HEK293T (cell line): ENCODE measurements at places on chromosomes 12 and 14.
A peak's percentile ranks its signal among the peaks of the same experiment; 100 is the strongest.

DNA sequence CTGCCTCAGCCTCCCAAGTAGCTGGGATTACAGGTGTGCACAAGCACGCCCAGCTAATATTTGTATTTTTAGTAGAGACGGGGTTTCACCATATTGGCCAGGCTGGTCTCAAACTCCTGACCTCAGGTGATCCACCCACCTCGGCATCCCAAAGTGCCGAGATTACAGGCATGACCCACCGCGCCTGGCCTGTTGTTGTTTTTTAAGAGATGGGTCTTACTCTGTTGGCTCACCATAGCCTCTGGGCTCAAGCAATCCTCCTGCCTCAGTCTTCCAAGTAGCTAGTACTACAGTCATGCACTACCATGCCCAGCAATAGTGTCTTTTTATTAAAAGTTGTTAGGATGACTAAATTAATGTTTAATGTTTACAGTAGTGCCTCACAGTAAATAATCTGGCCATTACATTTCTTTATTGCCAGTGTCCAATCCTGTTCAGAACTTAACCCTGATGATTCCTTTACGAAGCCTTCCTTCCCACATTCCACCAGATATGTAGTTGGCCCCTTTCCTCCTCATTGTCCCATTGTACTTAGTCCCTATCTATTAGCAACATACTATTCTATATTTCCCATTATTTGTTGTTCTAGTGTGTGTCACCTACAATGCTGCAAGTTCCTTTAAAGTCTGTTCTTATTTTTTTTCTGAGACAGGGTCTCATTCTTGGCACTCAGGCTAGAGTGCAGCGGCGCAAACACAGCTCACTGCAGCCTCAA is 8.8 kb upstream of the SMARCC2 start:
- DNase-seq, result no peak

- no peak for DNase-seq
Measured at GRCh38 chr14:61196034-61196433, 85.1 kb downstream of the TMEM30B start.

GRCh38 chr14:49957089-49957852 is 64.4 kb downstream of the ARF6 start:
- DNase-seq, result no peak

DNA sequence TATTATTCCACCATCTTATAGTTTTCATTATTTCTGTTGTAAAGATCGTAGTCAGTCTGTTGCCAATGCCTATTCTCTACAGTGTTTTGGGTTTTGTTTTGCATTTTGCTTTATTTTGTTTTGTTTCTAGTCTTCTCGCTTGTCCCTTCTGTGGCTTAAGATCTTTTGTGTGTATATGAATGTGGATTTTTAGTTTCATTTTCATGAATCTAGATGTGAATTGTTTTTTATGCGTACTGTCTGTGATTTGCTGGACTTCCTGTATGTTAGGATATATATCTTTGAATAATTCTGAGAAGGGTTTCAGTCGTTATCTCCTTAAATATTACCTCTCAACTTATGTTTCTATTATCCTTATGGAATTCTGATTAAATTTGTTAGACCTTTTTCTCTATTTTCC is 13.4 kb downstream of the C12orf42 start:
- DNase-seq, result no peak

GRCh38 chr12:76030341-76031080 is 1.1 kb downstream of the PHLDA1 start:
- peak; percentile 31 for DNase-seq

DNA sequence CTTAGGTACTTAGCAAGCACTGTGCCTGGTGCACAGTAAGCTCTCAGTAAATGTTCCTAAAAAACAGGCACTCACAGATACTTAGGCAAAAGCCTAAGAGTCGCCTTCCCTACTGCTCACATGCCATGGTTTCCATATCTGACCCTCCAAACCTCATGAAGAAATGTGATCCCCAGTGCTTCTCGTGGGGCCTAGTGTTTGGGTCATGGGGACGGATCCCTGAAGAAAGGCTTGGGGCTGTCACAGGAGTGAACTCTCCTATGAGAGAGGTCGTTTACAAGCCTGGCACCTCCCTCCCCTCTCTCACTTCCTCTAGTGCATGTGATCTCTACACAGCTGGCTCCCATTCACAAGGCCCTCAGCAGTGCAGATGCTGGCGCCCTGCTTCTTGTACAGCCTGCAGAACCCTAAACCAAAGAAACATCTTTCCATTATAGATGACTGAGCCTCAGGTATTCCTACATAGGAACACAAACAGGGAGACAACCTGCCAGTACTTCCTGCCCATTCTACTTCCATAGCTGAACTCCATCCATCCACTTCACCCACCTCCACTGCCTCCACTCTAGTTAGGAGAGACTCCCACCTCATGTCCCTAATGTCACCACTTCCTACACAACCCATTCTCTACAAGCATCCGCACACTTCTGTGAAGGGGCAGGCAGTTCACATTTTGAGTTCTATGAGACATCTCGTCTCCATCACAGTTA is 2.9 kb downstream of the SLC15A4 start:
- no peak for DNase-seq

DNA sequence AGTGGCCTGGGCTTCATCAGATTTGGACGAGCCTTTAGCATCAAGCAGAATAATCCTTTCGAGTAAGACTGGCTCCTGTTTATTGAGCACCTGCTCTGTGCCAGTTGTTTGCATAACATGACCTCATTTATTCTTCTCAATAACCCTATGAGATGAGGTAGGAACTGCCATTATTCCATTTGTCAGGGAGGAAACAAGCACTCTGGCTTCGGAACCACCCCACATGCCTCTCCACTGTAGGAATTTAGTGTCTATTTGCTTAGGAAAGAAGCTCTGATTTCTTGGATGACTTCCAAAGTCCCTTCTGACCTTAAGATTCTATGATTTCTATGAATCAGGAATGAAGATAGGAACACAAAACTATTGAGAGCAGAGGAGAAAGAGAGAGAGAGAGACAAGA is 11.0 kb downstream of the SAMD4A start:
- no peak for DNase-seq

GRCh38 chr14:68713782-68714181 is 79.1 kb downstream of the ZFP36L1 start:
- no peak for DNase-seq

GRCh38 chr14:77903221-77903620 is 103.3 kb downstream of the ADCK1 start:
- DNase-seq, result no peak

GRCh38 chr12:105596731-105597130 is 266.2 kb downstream of the C12orf75 start:
- DNase-seq, result no peak

- DNase-seq, result no peak
Measured at GRCh38 chr12:114443607-114444421, 37.9 kb upstream of the TBX5 start.

DNA sequence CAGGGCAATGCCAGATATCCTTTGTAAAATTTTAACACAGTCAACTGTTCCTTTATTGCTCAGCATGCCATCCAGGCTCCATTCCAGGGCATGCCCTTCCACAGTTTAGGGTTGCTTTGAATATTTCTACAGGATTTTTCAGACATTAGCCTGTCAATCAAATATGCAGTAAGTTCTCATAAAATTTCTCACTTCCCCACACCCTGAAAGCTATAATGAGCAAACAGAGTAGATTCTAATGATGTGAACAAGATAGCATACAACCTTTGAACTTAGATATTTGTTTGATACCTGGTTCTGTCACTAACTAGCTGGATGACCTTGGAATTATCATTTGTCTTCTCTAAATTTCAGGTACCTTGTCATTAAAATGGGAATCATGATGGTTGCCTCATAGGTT is 251.2 kb downstream of the SYT1 start:
- DNase-seq, result no peak

DNA sequence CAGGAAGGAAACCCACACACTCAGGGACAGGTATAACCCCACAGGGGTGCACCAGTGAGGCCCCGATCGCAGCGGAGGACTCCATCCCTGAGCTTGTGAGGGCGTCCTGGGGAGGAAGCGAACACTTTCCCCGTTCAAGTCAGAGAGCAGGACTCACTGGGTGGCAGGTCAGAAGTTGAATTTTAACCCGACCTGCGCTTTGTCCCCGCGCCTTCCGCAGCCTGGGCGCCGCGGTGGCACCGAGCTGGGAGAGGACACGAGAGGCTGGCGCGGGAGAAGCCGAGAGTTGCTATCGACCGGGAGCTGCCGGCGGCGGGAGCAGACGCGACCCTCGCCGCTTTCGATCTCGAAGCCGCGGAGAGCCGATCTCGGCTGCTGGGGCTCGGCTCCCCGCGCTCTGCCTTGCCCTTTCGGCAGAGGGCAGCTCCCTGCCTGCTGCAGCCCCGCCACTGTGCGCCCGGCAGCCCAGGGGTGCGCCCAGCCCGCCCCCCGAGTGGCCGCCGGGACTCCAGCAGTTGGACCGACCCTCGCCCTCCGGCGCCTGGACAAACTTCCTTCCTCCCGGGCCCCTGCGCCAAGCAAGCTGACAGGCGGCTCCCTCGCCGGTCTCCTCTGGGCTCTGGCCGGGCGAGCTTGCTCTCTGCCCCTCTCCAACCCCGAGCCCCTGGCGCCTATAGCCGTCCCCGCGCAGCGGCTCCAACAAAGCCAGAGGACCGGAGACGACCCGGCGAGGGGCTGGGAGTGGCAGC is 918 bp downstream of the LIN7A start:
- peak; percentile 50 for DNase-seq

DNA sequence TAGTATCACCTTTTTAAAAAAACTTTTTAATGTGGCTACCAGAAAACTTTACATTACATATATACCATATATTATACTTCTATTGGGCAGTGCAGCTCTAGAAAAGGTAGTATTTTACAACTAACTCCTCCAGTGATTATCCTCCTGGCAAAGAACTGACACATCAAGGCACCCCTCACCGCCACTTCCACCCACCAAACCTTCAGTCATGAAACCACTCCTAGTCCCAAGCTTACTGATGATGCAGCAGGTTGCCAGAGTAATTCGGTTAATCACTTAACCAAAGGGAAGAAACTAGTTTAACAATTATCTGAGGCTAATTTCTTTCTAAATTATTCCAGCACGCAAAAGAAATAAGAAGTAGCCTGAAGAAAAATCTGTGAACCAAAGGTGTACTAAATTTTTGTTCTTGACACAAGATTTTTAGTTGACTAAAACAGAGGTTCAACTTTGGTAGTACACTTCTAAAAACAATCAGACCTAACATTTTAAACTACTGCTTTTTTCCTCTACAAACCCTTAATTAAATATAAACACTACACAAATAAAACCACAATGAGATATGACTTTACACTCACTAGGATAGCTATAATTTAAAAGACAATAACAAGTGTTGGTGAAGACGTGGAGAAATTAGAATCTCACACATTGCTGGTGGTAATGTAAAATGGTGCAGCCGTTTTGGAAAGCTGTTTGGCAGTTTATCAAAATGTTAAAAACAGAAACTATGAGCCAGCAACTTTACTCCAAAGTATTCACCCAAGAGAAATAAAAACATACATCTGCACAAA is 16.7 kb downstream of the SPPL3 start:
- DNase-seq, result no peak

- no peak for DNase-seq
Measured at GRCh38 chr12:2616763-2617162, 178.0 kb upstream of the FKBP4 start.
